ENCODE measurements at places on chromosomes 16 and 17.
A peak's percentile ranks its signal among the peaks of the same experiment; 100 is the strongest.

- no peak for DNase-seq
These were observed 8.5 kb downstream of the ZFPM1 start for GRCh38 chr16:88461331-88462269.

DNA sequence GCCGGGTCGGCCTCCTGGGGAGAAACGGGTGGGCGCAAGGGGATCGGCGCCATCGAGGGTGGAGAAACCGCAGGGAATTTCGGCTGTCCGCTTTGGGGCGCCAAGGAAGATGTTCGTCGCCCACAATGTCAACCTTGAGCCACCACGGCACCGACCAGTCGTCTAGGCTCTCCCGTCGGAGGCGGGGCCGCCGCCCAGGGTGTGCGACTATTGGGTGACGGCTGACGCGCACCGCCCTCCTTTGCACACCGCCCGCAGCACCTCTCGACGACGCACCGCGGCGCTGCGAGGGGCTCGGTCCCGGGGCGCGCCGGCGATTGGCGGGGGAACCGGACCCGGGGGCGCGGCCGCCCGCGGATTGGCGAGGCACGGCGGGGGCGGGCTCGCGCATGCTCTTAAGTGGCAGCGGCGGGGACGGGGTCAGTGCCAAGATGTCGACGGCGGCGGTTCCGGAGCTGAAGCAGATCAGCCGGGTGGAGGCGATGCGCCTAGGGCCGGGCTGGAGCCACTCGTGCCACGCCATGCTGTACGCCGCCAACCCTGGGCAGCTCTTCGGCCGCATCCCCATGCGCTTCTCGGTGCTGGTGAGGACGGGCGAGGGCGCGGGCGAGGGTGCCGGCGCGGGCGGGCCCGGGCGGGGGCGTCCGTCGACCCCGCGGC lies at the start of gene NUDT16L1:
Gene NUDT16L1, plus strand, starts transcription at position 267 of the 660 bp plus-strand sequence. Its CDS starts 165 bp downstream, at position 432.
- DNase-seq = peak; percentile 100

GRCh38 chr16:63925221-63925620 lies 1196.6 kb downstream of the CDH11 start:
- no peak for DNase-seq

- no peak for DNase-seq
These were observed 82.8 kb downstream of the PLCG2 start for GRCh38 chr16:81861915-81862314.

DNA sequence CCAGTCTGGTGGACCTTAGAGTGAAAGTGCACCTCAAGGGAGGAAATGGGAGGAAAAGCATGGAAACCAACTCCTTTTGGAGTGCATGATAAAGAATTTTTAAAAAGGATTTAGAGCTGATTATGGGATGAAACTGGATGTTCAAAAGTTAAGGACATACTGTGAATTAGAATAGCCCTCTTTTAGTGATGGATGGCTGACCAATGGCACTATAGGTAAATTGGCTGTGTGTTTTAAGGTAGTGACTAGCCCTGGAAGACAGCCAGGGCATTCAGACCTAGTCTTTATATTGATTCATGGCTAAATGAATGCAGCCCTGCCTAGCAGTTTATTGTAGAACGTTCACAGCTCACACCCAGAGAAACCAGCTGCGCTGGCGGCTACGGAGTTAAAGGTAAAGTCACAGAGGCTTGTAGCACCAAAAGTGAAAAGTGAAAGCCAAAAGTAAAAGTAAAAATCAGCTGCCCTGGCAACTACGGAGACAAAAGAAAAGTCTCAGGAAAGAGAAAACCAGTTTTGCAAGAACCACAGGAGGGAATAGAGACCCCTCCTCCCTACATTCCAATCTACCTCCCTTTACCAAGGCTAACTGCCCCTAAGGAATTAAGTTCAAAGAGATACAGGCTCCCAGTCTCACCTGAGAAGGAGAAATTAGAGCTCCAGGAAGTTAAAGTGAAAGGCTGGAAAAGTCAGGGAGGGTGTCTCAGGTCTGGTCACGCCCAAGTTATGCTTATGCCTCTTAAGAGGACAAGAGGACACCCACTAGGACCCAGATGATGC lies 21.8 kb downstream of the ACSM1 start:
- peak; percentile 44 for DNase-seq

DNA sequence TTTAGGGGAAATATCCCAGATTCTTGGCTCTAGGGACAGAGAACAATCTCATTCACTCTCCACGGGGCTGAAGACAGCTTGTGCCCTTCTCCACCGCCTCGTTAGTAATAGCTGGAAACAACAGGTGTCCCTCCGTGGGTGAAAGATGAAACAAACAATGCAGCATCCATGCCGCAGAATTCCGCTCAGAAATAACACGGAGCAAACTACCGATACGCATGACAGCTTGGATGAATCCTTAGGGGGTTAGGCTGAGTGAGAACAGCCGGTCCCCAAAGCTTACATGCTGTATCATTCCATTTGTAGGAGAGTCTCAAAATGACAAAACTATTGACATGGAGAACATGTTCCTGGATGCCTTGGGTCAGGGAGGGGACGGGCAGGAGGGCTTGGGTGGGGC lies 29.4 kb upstream of the CACNG1 start:
- DNase-seq = no peak

DNA sequence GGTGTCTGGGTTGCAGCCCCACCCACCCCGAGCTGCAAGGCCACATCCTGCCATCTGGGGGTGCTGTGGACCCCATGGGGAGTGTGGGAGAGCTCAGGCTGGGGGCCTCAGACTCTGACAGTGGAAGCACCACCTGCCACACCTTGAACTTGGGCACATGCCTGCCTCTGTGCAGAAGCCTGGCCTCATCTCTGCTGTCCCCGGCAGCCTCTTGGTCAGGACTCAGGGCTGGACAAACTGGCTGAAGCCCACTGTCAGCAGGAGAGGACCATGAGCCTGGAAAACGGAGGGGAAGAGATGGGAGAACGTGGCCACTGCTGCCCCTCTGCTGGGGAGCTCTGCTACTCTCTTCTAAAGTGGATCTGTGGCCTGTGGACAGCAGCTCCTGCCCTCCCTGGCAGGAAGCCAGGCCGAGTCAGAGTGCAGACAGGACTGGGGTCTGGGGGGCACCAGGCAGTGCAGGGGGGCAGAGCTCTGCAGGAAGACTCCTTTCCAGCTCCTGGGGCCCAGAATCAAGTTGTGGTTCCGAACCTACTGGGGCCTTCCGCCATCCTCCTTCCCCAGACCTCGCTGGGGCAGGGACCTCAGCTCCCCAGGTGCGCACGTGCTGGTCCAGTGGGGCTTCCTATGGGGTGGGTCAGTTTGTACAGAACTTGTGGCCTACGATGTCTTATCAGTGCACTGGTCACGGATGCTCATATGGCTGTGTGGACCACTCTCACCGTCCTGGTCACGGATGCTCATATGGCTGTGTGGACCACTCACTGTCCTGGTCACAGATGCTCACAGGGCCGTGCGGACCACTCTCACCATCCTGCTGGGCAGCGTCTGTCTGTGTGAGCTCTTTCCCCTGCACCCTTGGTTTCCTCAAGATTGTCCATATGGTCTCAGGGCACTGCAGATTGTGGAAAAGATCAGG lies 207.7 kb downstream of the LAT start:
- no peak for DNase-seq

DNA sequence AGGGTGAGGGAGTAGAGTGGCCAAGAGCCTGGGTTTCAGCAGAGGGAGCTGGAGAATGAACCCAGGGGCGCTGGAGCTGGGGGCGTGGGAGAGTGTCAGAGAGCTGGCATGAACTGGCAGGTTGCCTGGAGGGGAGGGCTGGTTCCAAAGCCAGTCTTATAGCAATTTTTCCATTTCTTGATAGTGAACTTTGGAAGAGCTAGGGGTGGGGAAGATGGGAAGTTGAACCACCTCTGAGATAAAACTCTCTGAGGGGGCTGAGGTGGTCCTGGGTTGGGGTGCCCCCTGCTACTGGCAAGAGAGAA lies 36.9 kb downstream of the ADGRG5 start:
- no peak for DNase-seq

DNA sequence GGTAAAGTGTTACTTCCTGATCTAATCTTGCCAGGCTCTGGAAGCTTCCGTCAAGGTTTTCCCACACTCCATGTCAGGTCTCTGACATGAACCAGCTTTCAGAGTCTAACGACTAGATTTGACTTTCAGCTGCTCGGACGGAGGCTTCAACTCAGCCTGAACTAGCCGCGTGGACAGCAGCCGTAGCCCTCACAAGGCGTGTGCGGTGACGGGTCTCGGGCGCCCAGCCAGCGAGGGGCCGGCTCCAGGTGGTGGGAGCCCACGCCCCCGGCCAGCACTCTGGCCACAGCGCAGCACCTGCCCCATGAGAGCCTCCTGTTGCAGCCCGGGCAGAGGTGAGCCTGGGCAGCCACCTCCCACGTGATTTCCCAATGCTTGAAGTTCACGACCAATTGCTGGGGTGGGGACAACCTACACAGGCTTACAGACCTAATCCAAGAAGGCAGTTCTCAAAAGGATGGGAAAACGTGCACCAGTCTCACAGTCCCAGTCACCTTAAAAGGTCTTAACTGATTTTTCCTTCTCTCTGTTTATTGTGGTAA lies 45.5 kb downstream of the TBC1D16 start:
- no peak for DNase-seq

Data from suppressor macrophage treated with lipopolysaccharide for 1 hour (primary cell).